ENCODE measurements at places on chromosomes 16 and 17.

GRCh38 chr17:39239640-39240314 is 14.0 kb upstream of the STAC2 start:
- peak; percentile 68 for DNase-seq

- peak; percentile 63 for DNase-seq
These were observed 9.9 kb upstream of the NAGS start for GRCh38 chr17:43994272-43995149.

DNA sequence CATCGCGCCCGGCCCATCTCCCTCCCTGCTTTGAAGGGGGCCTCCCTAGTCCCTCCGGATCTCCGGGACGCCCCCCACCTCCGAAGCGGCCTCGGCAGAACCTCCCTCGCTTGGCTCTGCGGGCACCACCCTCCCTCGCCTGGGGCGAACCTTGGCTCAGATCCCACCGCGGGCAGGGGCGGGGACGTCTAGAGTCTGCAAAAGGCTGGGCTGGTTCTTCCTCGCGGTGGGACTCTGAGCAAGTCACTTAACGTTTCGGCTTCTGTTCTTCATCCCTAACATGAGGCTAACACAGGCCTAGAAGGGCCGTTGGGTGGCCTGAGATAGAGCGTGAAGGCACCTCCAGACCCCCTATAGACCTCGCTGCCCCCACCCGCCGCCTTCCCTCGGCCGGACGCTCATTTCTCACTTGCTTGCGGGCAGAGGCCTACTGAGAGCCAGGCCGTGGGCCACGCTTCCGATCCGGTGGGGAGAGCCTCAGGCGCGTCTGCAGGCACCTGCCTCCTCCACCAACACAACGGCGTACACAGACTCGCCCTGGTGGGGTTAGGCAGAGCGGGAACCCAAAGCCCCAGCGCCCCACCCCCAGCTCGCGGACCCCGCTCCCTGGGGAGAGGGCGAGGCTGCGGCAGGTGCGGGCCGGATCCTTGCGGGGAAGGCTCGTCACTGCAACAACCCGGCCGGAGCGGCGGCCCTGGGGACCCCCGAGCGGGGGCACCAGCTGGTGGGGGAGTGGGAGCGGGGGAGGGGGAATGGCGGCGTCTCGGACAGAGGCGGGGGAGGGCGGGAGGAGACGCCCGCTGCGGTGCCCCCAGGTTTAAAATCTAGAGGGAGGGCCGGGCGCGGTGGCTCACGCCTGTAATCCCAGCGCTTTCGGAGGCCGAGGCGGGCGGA is 5.4 kb downstream of the MYO1C start:
- no peak for DNase-seq

- no peak for DNase-seq
These were observed 5.9 kb downstream of the COQ7 start for GRCh38 chr16:19073344-19073743.

- DNase-seq = no peak
These were observed 290.1 kb downstream of the MAP2K4 start for GRCh38 chr17:12310811-12311210.

GRCh38 chr17:39954876-39955275 is 7.9 kb upstream of the GSDMA start:
- no peak for DNase-seq

DNA sequence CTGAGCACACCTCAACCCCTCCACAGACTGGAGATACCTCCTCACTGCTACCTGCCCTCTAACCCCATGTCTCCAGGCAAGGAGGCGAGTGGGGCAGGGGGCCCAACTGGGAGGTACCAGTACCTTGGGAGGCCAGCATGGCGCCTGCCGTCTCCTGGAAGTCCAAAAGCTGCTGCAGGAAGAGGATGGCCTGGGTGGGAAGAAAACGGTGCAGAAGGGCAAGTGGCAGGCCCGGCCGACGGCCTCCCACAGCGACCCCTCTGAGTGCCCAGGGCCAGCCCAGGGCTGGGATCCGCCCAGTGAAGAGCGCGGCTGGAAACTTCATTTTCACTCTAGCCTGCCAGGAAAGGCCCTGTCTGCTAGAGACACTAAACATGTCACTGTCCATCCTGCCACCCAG is 8.5 kb downstream of the ZACN start:
- DNase-seq = no peak

DNA sequence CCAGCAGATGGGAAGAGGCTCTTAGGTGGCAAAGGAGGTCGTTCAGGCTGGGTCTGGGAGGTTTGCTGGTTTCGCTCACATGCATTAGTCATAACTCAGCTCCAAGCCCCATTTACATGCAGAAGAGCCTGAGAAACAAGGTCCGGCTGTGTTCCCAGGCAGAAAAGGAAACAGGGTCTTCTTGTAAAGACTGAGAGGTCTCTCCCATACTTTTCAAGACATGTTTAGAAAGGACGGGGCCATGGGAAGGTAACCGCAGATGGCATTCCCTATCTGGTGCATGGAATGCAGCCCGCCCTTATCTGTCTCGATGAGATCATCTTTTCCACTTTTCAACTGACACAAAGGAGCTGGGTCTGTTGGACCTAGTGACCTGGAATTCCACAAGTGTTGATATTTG is 389.0 kb upstream of the CDH11 start:
- no peak for DNase-seq

DNA sequence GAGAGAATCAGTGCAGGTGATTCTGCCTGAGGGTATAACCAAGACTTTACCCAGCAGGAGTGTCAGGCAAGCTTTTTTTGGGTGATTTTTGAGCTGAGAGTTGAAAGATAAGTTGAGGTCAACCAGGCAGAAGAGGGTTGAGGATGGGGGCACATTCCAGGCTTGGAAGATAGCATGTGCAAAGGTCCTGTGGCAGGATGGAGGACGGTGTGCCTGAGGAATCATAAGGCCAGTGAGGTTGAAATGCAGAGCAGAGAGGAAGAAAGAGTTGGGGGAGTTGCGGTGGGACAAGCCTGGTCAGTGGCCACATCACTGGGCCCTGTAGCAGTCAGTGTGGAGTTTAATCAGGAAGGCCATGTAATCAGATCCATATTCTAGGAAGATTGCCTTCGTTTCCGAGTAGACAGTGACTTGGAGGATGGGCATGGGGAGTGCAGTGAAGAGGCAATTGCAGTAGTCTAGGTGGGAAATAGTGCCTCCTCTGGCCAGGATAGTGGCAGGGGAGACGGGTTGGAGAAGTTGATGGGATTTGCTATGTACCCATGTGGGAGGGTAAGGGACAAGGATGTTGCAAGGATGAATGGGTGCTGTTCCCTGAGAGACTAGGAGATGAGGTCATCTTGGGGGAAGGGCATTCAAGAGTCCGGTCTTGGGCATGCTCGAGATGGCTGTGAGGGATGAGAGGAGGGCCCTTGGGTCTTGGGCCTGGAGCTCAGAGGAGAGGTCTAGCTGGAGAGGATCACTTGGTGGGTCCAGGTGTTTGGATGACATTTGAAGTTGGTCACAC is 3.9 kb downstream of the PLEKHG4 start:
- no peak for DNase-seq

DNA sequence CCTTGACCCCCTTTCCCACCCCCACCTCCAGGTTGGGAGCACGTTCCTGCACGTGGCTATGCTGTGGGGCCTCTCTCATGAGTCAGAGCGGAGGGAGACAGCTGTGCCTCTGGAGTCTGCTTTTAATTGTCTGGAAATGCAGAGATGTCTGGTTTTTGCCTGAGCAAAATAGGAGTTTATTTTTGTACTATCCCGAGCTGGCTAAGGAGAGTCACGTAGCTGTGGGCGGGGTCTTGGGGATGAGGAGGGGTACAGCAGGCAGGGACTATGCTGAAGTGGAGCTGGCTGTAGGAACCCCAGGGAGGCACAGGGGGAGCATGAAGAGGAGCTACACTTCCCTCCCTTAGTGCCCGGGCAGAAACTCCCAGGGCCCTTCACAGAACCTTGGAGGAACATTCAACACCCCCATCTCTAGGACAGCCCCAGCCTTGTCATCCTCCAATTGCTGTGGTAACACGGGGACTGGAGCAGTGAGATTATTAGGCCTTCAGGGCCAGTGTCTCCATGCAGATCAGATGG is 44.7 kb upstream of the LGALS9 start:
- DNase-seq = no peak

DNA sequence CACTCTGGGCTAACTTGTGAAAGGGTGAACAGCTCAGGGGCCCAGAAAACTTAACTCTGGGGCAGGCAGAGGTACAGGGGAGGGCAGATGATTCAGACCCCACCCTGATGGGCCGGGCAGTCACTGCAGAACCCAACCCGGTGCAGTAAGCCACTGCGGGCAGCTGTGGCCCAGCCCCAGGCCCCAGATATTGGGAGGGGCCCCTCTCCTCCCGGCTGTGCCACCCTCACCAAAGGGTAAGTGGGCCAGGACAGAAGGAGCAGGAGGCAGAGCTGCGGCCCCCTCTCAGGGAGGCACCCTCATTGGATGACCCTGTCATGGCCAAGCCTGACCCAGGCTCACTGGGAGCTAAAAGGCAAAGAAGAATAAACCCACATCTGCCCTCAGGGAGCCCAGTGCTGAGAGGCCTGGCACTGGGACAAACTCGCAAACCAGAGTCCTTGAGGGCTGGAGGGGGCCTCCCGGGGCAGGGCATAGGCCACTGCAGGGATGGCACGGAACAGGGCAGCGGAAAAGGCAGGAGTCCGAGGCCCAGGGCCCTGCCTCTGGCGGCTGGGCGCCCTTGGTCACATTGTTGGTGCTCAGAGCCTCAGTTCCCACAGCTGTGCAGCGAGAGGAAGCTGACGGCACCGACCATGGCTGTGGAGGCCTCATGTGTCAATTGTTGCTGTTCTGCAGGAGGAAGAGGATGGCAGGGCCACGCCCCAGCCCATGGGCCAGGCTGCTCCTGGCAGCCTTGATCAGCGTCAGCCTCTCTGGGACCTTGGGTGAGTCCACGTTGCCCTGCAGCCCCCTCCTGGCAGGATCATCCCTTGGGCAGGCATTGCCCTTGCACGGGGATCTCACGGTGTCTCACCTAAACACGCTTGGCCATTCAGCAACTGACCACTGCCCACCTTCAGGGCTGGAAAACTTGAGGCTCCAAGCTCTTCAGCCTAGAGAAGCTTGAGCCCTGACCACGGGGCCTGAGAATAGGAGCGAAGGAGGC is 3.1 kb downstream of the ITGB4 start:
- DNase-seq = no peak

DNA sequence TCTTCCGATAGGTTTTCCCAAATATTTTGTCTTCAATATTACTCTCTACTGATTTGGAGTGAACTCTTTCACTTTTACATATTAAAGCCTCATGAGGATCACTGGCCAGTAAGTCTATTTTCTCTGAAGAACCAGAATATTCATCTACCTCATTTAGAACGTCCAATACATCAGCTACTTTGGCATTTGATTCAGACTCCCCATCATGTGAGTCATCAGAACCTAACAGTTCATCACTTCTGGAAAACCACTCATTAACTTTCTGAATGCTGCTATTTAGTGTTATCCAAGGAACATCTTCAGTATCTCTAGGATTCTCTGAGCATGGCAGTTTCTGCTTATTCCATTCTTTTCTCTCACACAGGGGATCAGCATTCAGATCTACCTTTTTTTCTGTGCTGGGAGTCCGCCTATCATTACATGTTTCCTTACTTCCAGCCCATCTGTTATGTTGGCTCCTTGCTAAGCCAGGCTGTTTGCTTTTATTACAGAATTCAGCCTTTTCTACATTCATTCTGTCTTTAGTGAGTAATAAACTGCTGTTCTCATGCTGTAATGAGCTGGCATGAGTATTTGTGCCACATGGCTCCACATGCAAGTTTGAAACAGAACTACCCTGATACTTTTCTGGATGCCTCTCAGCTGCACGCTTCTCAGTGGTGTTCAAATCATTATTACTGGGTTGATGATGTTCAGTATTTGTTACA is 30.9 kb downstream of the BRCA1 start:
- DNase-seq = no peak

DNA sequence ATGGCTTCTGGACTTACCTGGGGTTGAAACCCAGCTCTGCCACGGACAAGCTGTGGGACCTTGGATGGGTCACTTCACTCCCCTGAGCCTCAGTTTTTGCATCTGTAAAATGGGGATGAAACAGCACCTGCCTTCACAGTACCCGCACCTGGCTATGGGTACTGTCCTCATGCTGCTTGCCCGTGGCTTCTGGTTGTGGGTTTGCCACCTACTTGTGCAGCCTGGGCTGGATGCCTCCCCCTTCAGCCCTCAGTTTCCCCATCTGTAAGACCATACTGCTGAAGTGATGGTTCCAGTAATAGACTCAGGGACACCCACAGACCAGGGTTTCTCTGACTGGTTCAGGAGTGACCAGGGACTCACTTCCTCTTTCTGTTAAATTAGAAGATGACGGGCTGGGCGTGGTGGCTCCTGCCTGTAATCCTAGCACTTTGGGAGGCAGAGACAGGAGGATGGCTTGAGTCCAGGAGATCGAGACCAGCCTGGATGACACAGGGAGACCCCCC is 9.4 kb downstream of the GLIS2 start:
- peak; percentile 56 for DNase-seq

- DNase-seq = no peak
These were observed 271.0 kb downstream of the PHKB start for GRCh38 chr16:47732122-47732521.

GRCh38 chr17:3719265-3719664 is 4.4 kb upstream of the HASPIN start:
- no peak for DNase-seq

All from KBM-7 (cell line).